ENCODE measurements at places on chromosomes 5 and 9.

DNA sequence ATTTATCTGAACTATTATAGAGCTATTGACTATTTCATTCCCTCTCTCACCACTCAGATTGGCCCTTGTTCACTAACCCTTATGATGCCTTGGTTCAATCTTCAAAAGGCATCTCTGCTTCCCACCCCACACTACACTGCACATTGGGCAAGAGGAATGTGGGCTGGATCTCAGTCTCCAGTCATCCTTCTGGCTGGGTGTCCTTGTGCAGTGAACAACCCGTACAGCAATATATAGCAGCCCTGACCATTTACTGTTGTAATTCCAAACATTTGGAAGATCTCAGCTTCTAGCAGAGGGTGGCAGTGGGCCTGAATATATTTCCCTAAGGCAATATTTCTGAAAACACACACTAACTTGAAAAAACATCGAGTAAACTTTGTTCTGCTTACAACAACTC is 199.2 kb upstream of the GDNF start:
- no peak for DNase-seq

DNA sequence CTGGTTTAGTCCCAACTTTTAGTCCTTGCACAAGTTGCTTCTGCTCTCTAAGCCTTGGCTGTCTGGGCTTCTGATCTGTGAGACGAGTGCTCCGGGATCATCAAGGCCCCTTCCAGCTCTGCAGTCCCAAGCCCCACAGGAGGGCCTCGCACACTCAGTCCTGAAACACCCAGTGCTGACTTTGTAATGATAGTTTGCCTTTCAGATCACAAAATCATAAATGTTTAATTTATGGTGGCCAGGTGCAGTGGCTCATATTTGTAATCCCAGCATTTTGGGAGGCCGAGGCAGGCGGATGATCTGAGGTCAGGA is 95.9 kb upstream of the SLC25A48 start:
- no peak for DNase-seq

DNA sequence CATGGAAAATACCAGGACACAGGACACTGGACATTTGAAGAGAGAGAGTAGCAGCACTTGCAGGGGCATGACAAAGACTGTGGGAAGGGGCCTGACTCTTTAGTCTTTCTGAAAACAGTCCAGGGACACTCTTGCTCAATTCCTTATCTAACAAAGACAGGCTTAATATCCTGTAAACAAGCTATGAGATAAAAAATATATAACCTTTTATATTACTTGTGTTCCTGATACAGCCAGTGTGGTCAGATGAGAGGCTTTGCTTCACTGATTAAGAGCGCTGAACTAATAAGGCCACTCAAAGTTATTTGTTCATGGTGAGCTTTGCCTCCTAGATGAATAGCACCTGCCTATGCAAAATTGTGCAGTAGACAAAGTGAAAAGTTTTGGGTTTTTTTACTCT is 518.7 kb downstream of the LRRC70 start:
- DNase-seq = no peak

- DNase-seq = no peak
Observed at GRCh38 chr5:151758141-151758429, 346 bp downstream of the ATOX1 start.

DNA sequence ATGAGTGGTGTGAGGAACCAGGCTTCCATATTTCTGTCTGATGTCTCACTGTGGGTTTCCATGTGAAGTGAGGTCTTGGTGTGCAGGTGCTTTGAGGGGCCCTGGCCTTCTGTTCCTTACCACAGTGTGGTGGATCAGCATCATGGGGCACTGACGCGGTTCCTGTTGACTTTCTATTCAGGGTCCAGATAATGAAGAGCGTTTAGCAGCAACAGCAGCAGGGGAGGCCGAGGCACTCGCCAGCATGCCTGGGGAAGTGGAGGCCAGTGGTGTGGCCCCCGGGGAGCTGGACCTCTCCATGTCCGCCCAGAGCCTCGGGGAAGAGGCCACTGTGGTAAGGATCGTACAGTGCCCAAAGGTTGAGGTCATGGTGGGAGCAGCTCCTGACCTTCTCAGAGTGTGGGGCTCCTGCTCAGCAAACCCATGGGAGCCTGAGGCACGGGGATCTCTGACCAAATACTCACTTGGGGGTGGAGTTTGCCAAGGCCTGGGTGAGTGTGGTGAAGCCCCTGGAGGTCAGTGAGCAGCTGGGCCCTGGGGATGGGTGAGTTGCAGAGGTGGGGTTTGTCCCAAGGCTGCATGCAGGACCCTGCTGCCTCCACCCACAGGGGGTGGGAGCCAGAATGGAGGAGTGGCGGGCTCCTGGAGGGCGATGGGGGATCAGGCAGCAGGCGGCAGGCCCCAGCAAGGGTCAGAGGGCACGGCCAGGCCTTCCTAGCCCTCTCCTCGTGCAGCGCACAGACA is 61.2 kb downstream of the COL15A1 start:
- DNase-seq = no peak

- DNase-seq = no peak
Observed at GRCh38 chr5:58211441-58211840, 248.4 kb downstream of the PLK2 start.

GRCh38 chr9:86531273-86531970 is 177.2 kb upstream of the TUT7 start:
- no peak for DNase-seq

DNA sequence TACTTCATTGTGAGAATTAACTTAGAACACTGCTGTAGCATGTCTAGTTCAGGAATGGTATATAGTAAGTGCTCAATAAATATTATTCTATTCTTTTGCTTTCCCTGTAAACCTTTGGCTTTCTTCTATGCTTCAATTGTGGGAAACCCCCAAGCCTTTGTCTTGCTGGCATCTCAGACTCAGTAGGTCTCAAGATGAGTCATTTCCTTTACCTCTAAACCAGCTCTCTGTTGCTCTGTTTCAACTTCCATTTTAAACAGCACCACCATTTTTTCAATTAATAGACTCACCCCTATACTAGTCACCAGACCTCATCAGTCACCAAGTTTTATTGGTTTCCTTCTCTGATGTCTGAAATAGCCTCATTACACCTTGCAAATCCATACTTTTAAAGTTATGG is 43.5 kb downstream of the DMAC1 start:
- DNase-seq = peak; percentile 18

GRCh38 chr9:32877639-32878217 is 94.4 kb downstream of the TMEM215 start:
- no peak for DNase-seq

- no peak for DNase-seq
Observed at GRCh38 chr5:163809473-163809872, 304.1 kb downstream of the MAT2B start.

GRCh38 chr5:34657988-34658387 is 1.9 kb downstream of the RAI14 start:
- DNase-seq = no peak

GRCh38 chr9:87138128-87139040 is 191.1 kb upstream of the GAS1 start:
- DNase-seq = no peak
